ENCODE measurements at places on chromosomes 11 and 22.

DNA sequence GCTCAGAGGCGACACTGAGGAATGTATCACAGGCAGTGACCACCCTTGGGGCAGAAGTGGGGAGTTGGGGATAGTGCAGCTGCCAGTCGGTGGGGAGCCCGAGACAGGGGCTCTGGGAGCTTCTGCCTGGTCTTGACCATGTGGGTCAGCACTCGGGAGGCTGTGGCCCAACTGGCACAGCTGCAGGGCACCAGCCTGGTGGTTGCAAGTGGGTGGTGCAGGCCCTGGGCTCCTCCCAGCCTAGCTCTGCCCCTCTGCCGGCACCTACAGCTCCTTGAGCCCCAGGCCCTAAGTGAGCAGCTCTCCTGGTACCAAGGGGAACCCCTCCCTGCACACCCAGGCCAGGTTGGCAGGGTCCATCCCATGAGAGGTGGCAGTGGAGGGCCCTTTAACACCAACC lies 12.6 kb upstream of the RASL10A start:
- DNase-seq, result no peak

DNA sequence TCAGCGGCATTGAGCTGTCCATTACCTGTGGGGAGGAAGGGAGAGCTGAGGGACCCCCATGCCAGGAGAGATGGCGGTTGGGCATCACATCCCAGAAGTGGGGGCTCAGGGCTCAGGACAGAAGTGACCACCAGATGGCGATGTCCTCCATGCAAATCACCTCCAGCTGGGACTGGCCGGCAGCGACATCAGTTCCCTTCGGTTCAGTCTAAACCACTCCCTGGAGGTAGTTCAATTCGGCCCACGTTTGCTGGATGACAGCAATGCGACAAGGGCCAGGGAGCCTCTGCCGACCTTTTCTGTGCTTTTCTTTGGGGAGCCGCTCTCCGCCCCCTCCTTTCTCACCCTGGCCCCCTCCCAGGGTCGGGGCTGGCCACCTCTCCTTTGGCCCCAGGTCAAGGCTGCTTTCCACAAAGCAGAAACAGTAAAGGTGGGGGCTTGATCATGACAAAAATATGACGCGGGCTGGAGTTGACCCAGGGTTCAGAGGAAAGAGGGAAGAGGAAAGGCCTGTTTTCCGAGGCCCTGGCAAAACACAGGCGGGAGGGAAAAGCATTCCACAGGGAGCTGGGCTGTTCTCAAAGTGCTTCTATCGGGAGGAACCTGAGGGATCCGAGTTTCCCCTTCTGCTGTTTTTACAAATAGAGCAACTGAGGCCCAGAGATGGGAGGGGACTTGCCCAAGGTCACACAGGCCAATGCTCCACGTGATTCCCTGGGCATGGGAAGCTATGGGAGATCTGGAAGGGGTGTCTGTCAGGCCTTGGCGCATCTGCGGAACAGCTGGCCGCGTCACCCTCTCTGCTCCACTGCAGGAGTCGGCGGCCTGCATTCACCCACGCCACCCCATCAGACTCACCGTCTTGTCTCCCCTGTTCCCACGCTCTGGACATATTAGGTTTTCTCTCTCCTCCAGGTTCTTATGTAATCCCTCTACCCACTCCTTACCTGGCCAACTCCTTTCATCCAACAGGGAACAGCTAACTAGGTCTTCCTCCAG lies 54.7 kb downstream of the FBXO7 start:
- DNase-seq, result peak; percentile 87

DNA sequence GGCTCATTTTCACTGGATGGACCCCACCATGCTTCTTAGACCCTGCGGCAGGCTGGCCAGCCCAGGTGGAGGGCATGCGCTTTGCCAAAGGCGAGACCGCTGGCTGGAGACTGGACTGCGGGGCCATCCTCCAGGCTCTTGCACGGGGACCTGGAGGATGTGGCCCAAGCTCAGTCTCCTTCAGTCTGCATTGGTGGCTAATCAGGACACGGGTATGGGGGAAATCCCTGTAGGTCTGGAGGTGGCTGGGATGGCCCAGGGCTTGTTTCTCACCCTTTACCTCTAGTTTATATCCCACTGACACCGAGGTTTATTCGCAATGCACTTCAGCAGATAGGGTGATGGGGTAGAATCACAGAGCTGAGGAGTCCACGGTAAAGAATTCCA lies 45.0 kb downstream of the BCR start:
- DNase-seq, result no peak

DNA sequence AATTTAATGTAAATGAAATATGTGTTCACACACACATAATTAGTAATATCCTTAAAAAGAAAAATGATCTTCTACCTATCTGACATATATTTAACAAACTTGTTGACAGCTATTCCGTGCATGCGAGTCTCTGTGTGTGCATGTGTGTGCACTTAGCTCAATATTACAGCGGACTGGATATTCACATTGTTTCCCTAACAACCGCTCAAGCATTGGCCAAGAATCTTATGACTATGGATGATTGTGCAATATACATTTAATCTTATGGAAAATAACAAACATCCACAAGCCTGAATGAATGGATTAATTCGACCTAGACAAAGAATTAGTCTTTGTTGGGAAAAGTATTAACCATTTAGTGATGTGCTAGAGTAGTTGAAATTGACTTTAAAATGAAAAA lies 1078.6 kb downstream of the LRRC4C start:
- DNase-seq, result peak; percentile 1

- DNase-seq, result no peak
These were observed 3.3 kb downstream of the PHOX2A start for GRCh38 chr11:72240461-72241290.

GRCh38 chr22:46592390-46592872 lies 27.8 kb upstream of the GRAMD4 start:
- peak; percentile 41 for DNase-seq

DNA sequence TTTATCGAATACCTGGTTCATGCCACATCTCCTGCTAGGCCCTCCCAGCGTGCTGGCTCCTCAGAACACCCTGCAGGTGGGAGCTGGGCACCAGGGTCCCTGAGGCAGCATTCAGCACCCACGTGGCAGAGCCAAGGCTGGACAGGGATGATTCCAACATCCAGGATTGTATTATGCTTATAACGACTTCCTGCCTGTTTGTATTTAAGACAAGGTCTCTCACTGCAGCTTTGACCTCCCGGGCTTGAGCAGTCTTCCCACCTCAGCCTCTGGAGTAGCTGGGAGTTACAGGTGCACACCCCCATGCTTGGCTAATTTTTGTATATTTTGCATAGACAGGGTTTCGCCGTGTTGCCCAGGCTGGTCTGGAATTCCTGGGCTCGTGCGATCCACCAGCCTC lies 64.7 kb upstream of the WNT7B start:
- DNase-seq, result no peak

GRCh38 chr22:31626427-31627150 lies 35.4 kb downstream of the PISD start:
- DNase-seq, result peak; percentile 37

DNA sequence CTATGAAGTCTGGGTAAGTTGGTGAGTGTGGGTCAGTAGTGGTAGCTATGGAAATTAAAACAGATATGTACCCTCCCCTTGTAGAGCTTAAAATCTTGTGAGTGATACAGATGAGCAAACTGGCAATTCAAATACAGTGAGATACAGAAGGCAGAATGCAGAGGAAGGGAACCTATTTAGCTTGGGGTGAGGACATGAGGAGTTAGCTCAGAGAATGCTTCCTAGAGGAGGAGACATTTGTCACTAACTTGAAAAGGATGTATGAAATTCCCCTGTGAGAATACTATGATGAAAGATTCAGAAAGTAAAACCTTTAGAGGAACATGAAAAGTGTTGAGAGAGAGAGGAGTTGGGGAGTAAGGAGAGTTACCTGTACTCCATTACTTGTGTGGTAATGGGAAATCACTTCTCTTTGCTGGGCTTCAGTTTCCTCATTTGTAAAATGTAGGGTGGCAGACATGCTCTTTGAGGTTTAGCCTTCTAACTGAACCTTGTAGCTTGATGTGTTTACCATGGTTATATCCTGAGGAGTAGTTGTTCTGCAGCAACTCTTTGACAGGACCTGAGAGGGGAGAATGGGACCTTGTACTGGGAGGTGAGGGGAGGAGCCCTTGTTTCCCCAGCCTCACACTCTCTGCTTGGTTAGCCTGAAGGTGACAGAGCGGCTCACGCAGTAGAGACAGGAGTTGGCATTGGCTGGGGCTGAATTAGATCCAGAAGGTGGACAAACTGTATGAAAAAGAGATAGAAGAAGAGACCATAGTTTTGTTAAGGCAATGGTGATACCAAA lies 17.9 kb downstream of the SWAP70 start:
- DNase-seq, result no peak

DNA sequence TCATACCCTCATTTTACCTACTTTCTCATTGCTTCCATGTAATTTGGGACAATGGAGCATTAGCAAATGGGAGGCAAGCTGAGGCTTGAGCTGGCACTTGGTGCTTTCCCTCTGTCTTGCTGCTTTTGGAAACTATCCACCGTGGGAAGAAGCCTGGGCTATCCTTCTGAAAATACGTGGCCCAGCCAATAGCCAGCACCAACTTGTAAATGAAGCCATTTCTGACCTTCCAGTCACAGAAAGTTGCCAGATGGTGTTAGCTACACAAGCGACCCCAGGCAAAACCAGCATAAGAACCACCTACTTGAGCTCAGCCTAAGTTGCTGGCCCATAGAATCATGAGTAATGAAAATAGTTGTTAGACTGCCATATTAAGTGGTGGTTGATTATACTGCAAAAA lies 18.5 kb upstream of the SPON1 start:
- no peak for DNase-seq

DNA sequence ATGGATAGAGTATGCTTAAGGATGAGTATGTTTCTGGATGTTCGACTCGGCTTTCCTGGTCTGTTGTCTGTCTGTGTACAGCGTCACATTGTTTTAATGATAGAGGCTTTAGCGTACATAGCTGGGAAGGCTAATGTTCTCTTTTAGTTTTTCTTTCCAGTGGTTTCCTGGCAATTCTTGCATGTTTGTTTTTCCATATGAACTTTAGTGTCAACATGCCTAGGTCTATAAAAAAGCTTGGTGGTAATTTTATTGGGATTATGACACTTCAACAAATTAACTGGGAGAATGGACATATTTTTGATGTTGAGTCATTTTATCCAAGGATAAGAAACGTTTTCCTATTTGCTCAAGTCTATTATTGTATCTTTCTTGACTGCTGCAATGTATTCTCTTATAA lies 17.6 kb downstream of the F2 start:
- no peak for DNase-seq

DNA sequence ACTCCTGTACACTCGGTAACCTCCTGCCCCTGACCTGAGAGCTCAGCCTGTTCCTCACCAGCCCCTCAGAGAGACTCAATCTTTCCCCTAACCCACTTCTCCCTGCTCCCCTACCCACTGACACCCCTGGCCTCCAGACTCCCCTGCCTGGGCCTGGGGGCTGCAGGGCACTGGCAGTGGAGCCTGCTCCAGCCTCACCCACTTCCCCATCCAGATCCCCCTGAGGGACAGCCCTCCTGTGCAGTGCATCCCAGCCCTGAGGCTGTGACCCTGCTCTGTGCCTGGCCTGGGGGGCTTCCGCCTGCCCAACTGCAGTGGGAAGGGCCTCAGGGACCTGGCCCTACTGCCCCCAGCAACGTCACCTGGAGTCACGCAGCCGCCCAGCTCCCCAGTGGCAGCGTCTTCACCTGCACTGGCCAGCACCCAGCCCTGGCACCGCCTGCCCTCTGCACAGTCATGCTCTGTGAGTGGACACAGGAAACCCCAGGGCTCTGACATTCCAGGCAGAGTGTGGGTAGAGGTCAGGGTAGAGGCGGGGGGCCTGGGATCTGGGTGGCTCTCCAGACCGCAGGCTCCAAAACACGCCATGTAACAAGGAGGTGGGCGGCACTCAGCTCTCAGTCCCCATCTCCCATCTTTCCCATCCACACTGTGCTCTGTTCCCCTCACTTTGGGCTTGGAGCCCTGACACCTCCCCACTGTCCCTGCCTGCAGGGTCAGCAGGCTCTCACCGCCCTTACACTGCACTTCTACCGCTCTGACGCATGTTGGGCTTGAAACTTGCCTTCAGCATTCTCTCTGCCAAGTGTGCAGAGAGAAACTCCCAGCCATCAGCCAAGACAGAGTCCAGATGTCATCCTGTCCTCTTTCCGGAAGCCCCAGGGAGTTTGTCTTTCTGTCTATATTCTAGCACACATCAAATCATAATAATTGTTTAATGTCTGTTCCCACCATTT lies 5.1 kb downstream of the VSIG10L2 start:
- DNase-seq, result peak; percentile 57

GRCh38 chr11:57476047-57476756 lies 15.9 kb downstream of the RTN4RL2 start:
- DNase-seq, result no peak

DNA sequence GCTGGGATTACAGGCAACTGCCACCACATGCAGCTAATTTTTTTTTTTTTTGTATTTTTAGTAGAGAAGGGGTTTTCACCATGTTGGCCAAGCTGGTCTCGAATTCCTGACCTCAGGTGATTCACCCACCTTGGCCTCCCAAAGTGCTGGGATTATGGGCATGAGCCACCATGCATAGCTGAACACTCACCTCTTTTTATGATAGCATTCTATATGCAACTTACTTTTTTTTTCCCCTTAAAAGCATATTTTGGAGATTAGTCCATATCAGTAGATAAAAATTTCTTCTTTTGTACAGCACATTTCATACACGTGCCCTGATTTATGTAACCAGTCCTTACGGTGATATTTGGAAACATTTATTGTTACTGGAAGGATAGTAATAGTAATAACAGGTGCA lies 14.6 kb downstream of the GTPBP1 start:
- DNase-seq, result no peak

GRCh38 chr11:125448136-125448535 lies 47.9 kb downstream of the FEZ1 start:
- DNase-seq, result peak; percentile 33

GRCh38 chr11:6638429-6638828 lies 17.2 kb downstream of the DCHS1 start:
- no peak for DNase-seq

DNA sequence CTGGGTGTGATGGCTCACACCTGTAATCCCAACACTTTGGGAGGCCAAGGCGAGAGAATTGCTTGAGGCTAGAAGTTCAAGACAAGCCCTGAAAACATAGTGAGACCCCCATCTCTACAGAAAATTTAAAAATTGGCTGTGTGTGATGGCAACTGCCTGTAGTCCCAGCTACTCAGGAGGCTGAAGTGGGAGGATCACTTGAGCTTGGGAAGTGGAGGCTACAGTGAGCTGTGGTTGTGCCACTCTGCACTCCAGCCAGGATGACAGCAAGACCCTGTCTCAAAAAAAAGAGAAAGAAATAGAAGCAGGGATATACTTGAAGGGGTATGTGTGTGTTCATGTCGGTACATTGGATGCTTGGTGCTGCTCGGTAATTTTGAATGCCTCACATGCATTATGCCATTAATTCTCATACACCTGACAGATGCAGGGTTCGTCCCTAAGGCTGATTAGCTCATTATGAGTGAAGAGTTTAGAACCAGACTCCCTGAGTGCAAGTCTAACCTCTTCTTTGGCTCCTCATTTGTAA lies 14.0 kb downstream of the CRKL start:
- DNase-seq, result no peak
